ENCODE measurements at places on chromosomes 1 and 21.
A peak's percentile ranks its signal among the peaks of the same experiment; 100 is the strongest.

DNA sequence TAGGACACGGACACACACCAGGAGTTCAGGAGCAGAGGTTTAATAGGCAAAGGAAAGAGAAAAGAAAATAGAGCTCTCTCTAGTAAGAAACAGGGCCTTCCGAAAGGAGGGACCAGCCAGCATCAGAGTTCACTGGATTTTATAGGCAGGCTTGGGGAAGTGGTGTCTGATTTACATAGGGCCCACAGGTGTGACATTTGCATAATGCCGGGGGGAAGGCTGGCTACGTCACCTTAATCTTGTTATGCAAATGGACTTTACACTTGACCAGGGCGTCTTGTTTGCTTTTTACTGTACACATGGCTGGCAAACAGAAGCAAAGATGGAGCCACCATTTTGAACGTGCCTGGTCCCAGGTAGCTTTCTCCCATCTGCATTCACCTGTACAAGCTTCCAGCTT, at the start of gene OR14A16:
TSS of gene OR14A16 (minus strand) at position 97 of the 400 bp plus-strand sequence. CDS start 8,390 bp downstream, outside the sequence.
- no peak for DNase-seq

DNA sequence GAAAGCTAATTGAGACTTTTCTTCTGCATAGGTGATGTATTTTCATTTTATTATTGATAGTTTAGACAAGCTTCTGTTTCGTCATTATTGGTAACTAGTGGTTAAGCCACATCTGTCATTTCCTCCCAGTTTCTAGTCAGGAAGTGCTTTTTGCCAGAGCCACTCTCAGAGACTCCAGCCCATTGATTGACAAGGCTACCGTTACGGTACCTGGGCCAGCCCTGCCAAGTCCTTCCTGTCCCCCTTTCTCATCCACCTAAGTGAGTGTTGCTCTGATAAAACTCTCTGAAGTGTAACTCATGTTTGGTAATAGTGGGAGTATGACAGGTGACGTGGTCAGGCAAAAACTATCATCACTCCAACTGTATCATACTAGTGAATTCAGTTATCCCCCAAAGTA, 29.6 kb upstream of the AGL start:
- DNase-seq, result peak; percentile 37

- no peak for DNase-seq
Measured at GRCh38 chr1:40830419-40830943, 31.7 kb downstream of the CITED4 start.

DNA sequence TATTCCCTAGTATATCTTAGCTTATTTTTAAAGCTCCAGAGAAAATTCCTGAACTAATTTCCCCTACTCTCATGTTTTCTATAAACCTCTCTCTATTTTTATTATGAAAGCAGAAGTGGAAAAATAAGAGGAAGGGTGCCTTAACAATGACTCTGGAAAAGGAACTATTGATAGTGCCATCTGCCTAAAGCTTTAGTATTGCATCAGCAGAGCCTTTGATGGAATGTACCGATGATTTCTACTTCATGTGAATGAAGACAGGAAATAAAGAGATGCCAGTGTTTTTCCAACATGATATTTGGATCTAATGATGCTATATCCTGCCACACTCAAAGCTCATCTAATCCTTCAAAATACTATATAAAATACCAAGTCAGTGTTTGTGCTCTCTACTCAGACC, 35.1 kb downstream of the TNFSF18 start:
- DNase-seq, result no peak

DNA sequence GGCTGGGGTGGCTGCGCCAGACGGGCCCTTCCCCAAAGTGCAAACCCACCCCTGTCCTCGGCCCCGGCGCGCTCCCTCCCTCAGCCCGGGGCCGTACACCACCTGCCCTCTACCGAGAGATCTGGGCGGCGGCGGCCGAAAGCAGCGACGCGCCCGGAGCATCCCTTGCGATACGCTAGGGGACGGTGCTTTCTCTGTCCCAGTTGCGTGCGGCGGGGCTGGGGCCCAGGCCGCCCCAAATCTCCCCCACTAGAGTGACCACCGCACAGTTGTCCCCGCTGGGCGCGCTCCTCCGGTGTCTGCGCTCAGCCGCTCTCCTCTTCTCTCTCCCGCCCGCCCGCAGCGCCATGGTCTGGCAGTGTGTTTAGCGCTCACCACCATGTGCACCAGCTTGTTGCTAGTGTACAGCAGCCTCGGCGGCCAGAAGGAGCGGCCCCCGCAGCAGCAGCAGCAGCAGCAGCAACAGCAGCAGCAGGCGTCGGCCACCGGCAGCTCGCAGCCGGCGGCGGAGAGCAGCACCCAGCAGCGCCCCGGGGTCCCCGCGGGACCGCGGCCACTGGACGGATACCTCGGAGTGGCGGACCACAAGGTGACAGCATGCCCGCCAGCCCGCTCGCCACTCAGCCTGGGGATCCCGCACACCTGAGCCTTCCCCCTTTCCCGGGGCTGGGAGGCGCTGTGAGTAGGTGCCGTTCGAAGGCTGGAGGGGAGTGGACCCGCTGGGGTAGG, 1.0 kb downstream of the ST6GALNAC5 start:
- no peak for DNase-seq

DNA sequence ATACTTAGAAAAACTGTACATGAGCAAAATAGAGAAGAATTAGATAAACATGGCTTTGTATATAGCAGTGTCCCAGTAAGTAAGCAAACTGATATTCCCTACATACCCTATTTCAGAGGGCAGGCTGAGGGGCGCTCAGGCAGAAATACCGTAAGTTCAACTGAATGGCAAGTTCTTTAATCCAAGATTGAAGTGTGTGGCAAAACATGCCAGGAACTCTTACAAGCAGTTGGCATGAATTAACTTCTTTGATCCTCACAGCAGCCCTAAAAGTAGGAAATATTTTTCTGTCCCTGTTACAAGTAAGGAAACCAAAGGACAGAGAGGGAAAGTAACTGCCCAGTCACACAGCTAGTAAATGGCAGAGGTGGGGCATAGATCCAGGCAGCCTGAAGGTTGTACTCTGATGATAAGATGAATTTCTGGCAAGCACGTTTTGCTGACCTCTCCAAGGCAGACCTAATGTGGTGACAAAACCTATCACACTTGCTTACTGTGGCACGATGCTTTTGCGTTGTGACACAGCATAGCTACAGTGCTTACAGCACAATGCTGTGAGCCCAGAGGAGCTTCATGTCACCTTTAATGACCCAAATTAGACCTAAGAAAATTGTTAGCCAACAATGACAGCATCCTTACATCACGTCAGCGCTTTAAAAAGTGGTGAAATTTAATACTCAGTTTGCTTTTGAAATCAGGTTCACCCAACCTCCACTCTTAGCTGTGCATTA, 35.0 kb upstream of the THEM4 start:
- no peak for DNase-seq

GRCh38 chr1:60762176-60762575, 320.2 kb upstream of the NFIA start:
- no peak for DNase-seq

GRCh38 chr1:58104960-58105359, 441.6 kb downstream of the OMA1 start:
- DNase-seq, result no peak
